WTC11 (cell line): ENCODE measurements at places on chromosomes 6 and 20. TPM values are rescaled to one million over a fixed set of nuclear protein-coding genes. Genes with fewer than 3 reads are reported as not detected.

CST3 gene
- 52.1 to 68.5 TPM (median 60.8 TPM) in 3 replicates for total RNA-seq

MEI4 gene
- total RNA-seq: 0.18 to 0.21 TPM (median 0.20 TPM) in 3 replicates

SLC22A7 gene
- total RNA-seq: not detected in 3 replicates

SLC4A11 gene
- 30.4 to 39.5 TPM (median 34.5 TPM) in 3 replicates for total RNA-seq

TMEM244 gene
- total RNA-seq: not detected in 3 replicates

IRAK1BP1 gene
- total RNA-seq: 6.0 to 7.1 TPM (median 6.1 TPM) in 3 replicates

STMND1 gene
- not detected in 3 replicates for total RNA-seq

ADAM33 gene
- total RNA-seq: 5.3 to 7.1 TPM (median 7.0 TPM) in 3 replicates

TCF21 gene
- total RNA-seq: 0.11 to 0.22 TPM (median 0.14 TPM) in 3 replicates

TTK gene
- total RNA-seq: 47.2 to 51.0 TPM (median 49.4 TPM) in 3 replicates

CHRNA4 gene
- total RNA-seq: 2.5 to 5.7 TPM (median 4.8 TPM) in 3 replicates

CALHM5 gene
- total RNA-seq: 0.07 to 0.11 TPM (median 0.09 TPM) in 3 replicates

ZSCAN16 gene
- 5.7 to 7.3 TPM (median 7.1 TPM) in 3 replicates for total RNA-seq

CFB gene
- 1.4 to 2.7 TPM (median 1.4 TPM) in 3 replicates for total RNA-seq

UST gene
- total RNA-seq: 32.1 to 33.8 TPM (median 33.8 TPM) in 3 replicates

TINAG gene
- not detected in 3 replicates for total RNA-seq

BACH2 gene
- 3.9 to 5.9 TPM (median 4.5 TPM) in 3 replicates for total RNA-seq

COMMD7 gene
- 41.8 to 42.4 TPM (median 42.3 TPM) in 3 replicates for total RNA-seq

ZNF165 gene
- 8.0 to 9.4 TPM (median 9.2 TPM) in 3 replicates for total RNA-seq

KCNQ5 gene
- total RNA-seq: 1.5 to 2.0 TPM (median 1.7 TPM) in 3 replicates

BCAS1 gene
- total RNA-seq: 0.11 to 0.25 TPM (median 0.18 TPM) in 3 replicates

TPD52L1 gene
- 12.4 to 17.7 TPM (median 15.0 TPM) in 3 replicates for total RNA-seq

DZANK1 gene
- 6.1 to 8.2 TPM (median 7.7 TPM) in 3 replicates for total RNA-seq
